Upper lobe of left lung (tissue), 6 donors: ENCODE measurements at places on chromosomes 2 and 18.

GRCh38 chr2:185919155-185919554 is 180.6 kb downstream of the FSIP2 start:
- no peaks in the 10 kb centered on the region for H3K27me3 ChIP-seq
- H3K4me3 ChIP-seq: no peak overlapping the region
- H3K4me1 ChIP-seq: no peaks in the 10 kb centered on the region
- H3K27ac ChIP-seq: no peak overlapping the region
- H3K36me3 ChIP-seq: no peaks in the 10 kb centered on the region
- DNase-seq: no peak

GRCh38 chr2:226426292-226426736 is 373.3 kb downstream of the IRS1 start:
- no peaks in the 10 kb centered on the region for H3K27me3 ChIP-seq
- H3K36me3 ChIP-seq: no peaks in the 10 kb centered on the region
- H3K4me3 ChIP-seq: no peak overlapping the region
- no peak for DNase-seq
- no peak overlapping the region for H3K27ac ChIP-seq
- peaks cover 11% of the 10 kb centered on the region for H3K4me1 ChIP-seq

GRCh38 chr2:56682397-56682760 is 498.6 kb downstream of the CCDC85A start:
- H3K36me3 ChIP-seq: no peaks in the 10 kb centered on the region
- no peak overlapping the region for H3K4me3 ChIP-seq
- H3K4me1 ChIP-seq: no peaks in the 10 kb centered on the region
- no peak overlapping the region for H3K27ac ChIP-seq

DNA sequence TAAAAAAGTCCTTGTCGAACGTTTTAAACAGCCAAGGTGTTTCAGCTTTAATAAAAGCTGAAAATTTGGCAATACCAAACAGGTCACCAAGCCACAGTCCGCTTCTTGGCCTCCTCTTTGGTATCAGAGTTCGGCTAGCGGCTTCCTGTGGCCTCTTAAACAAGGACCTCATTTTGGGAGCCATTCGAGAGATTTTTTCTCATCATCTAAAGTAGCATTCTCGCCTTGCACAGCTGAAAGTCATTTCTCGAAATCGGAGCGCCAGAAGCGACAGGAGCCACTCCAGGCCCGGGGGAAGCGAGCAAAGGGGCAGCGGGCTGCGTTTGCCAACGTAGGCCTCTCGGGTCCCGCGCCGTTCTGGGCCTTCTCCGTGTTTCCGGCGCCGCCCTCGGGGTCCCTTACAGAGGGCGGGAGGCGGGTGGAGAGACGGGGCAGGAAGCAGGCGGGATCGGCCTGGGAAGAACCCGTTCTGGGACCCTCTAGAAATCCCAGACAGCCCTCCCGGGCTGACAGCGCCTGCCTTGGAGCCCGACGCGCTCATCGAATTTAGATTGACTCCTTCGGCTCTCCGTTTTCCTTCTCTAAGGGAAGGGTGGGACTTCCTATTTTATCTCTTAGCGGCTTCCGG is 522 bp upstream of the ZNF407 start:
- H3K27ac ChIP-seq: peak overlapping the region; percentile 99
- H3K36me3 ChIP-seq: peaks cover 10% of the 10 kb centered on the region

GRCh38 chr18:56333146-56333545 is 305.2 kb downstream of the TXNL1 start:
- DNase-seq: no peak
- H3K36me3 ChIP-seq: no peaks in the 10 kb centered on the region
- no peak overlapping the region for H3K4me3 ChIP-seq
- H3K27me3 ChIP-seq: no peaks in the 10 kb centered on the region
